ENCODE measurements at places on chromosomes 11 and 22.

DNA sequence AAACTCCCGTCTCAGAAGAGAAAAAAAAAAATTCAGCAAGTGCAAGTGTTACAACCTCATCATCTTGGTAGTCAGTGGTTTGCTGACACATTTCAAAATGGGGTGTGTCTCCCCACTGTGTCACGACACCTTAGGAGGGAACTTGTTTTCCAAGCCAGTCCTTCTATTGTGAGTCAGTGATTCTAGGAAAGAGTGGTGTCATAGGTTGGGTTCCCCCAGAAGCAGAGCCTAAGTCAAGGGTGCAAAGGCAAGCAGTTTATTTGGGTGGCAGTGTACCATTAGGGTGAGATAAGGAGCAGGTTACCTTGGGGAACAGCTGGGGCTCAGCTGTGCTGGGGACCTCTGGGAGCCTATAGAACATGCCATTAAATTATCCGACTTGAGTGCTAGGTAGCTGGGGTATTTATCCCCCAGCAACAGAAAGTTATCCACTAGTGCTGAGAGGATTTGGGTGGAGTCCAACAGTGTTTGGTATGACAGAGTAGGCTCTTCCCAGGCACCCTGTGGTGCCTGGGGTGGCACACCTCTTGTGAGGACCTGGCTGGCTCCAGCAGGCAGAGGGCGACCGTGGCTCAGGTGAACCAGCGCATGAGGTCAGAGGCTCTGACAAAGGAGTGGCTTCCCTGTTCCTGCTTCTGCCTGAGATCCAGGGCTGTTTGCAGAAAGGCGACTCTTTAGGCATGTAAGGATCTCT, 41.7 kb downstream of the KIAA1671 start:
- peak; percentile 64 for DNase-seq

GRCh38 chr11:1369371-1370005, 20.2 kb upstream of the BRSK2 start:
- DNase-seq, result no peak

- no peak for DNase-seq
Measured at GRCh38 chr22:41826430-41827383, 6.2 kb upstream of the SREBF2 start.

GRCh38 chr11:123174196-123175183, 20.6 kb downstream of the CLMP start:
- no peak for DNase-seq
